ENCODE measurements at places on chromosomes 2 and 18.

DNA sequence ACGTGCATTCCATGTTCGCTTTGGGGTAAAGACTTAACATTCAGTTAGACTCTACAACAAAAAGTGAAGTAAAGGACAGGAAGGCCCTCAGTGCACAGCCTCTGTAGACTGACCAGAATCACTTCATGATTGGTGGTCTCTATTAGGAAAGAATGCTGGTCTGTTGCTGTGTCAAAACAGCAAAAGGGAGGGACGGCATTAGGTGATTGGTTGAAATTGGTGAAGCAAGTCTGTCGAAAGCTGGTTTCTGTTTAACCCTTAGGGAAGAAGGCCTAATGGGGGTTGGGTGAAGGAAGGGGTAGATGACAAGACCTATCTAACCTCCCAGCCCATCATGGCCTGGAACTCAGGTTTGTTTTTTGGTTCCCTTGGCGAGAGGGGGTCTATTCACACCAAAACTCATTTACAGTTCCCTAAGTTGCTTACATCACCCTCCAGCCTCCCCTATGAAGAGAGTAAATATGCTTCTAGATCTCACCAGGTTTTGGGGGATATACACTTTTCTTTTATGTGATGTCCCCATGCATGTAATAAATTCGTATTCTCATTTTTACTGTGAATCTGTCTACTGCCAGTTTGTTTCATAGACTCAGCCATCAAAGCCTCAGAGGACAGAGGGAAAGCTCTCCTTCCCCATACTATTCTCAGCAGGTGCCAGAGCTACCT lies 65.6 kb downstream of the TMEM17 start:
- DNase-seq: no peak

- DNase-seq: no peak
Observed at GRCh38 chr18:5874336-5874735, 21.0 kb downstream of the TMEM200C start.

DNA sequence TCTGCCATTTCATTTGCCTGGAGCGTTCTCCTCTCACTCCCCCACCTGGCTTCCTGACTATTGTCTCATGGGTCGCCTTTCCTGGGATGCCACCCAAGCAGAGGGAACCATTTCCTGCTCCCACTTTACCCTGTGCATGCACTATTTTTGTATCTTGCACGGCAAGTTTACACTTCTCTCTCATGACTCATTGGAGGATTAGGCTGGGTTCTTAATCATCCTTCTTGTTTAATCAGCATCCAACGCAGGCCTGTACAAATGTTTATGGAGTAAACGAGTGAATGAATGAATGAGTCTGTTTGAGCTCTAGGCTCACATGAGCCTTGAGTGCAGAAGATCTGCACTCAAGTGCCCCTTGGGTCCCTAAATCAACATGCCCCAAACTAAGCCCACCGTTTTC lies 3.8 kb upstream of the ARHGAP25 start:
- no peak for DNase-seq

DNA sequence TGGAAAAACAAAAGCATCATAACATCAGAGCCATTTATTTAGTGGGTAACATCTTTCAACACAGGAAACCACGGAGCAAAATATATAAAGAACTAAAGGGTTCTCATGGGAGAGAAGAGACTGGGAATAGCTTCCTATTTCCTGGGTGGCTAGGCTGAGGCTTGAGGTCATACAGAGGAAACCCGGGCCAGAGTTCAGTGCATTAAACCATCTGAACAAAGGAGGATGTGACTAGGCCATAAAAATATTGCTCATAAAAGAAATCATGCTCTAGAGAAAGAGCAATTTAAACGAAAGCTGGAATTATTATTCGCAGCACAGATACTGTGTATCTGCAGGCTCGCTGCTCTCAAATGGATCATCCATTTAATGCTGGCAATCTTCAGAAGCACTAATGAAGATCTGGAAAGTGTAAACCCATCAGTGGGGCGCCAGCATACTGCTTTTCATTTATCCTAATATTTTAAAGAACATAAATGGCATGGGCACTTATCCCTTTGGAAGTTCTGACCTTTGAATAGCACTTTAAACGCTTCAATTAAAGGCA lies 83.3 kb downstream of the GALNT14 start:
- DNase-seq: no peak

- DNase-seq: no peak
Observed at GRCh38 chr2:28821295-28821958, 10.8 kb downstream of the SPDYA start.

GRCh38 chr2:37020887-37021796 lies 54.8 kb upstream of the STRN start:
- DNase-seq: no peak

- DNase-seq: no peak
Observed at GRCh38 chr2:208594642-208595385, 188.2 kb downstream of the PTH2R start.

GRCh38 chr18:10563886-10564285 lies 38.1 kb downstream of the NAPG start:
- no peak for DNase-seq

DNA sequence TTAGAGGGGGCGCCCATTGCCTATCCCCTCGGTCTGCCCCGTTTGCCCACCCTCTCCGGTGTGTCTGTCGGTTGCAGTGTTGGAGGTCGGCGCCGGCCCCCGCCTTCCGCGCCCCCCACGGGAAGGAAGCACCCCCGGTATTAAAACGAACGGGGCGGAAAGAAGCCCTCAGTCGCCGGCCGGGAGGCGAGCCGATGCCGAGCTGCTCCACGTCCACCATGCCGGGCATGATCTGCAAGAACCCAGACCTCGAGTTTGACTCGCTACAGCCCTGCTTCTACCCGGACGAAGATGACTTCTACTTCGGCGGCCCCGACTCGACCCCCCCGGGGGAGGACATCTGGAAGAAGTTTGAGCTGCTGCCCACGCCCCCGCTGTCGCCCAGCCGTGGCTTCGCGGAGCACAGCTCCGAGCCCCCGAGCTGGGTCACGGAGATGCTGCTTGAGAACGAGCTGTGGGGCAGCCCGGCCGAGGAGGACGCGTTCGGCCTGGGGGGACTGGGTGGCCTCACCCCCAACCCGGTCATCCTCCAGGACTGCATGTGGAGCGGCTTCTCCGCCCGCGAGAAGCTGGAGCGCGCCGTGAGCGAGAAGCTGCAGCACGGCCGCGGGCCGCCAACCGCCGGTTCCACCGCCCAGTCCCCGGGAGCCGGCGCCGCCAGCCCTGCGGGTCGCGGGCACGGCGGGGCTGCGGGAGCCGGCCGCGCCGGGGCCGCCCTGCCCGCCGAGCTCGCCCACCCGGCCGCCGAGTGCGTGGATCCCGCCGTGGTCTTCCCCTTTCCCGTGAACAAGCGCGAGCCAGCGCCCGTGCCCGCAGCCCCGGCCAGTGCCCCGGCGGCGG lies 1.7 kb downstream of the MYCN start:
- DNase-seq: peak; percentile 26

GRCh38 chr2:168169097-168169745 lies 78.2 kb downstream of the STK39 start:
- DNase-seq: no peak

- no peak for DNase-seq
Observed at GRCh38 chr2:73004889-73005596, 66.5 kb downstream of the SFXN5 start.

DNA sequence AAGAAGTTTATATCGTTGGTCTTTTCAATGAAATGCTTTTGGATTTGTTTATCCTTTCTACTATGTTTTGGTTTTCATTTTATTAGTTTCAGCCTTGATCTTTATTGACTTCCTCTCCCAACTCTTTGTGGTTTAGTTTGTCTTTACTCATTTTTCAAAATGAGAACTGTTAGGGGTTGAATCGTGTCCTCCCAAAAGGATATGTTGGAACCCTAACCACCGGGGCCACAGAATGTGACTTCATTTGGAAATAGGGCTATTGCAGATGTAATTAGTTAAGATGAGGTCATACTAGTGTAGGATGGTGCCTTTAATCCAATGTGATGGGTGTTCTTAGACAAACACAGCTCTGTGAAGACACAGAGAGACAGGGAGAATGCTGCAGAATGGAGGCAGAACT lies 60.4 kb upstream of the IL1R2 start:
- DNase-seq: no peak

- DNase-seq: no peak
Observed at GRCh38 chr2:109623297-109623696, 9.1 kb downstream of the SOWAHC start.

GRCh38 chr2:207960911-207961310 lies 64.4 kb downstream of the PLEKHM3 start:
- DNase-seq: no peak

DNA sequence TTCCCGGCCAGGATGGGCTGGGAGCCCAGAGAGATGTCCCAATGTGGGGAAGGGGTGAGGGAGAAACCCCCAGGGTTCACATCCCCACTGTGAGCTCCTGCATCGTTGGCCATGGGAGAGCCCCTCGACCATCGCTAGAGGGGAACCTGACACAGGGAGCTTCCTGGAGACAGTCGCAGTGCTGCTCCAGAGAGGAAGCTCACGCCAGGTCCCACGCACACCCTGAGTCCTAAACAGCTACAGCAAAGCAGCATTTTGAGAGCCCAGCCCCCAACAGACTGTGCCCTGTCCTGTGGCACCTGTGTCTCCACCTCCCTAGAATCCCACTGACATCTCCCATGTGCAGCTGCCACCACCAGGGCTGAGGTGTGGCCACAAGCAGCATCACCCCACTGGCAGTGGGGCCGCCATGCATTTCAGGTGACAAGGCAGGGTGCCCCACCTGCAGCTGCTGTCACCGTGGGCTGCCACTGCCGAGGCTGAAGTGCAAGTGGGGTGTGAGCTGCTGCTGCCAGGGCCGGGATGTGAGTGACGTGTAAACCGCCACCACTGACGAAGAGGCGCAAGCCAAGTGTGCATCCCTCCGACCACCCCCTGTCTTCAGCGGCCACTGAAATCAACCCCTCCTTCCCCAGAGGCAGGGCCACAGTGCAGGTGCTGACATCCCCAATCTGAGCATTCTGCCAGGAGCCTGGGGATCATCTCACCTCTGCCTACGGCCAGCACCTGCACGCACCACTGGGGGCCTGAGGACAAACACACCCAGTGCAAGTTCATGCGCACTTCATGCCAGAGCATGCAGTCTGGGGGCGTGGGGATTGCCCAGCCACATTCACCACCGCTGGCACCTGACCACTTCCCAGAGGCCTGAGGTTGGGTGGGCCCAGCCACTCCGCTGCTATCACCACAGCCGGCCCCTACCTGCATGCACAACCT lies 467.7 kb upstream of the SALL3 start:
- DNase-seq: no peak

GRCh38 chr2:156456616-156457015 lies 20.4 kb downstream of the GPD2 start:
- no peak for DNase-seq

- no peak for DNase-seq
Observed at GRCh38 chr2:38835015-38835601, 40.6 kb downstream of the DHX57 start.

GRCh38 chr2:37324536-37324785 lies 172 bp downstream of the PRKD3 start:
- DNase-seq: no peak

Measured in GM12892 (cell line).